ENCODE measurements at places on chromosomes 7 and 10.

- no peak for DNase-seq
Observed at GRCh38 chr10:14017467-14017866, 313.3 kb downstream of the FRMD4A start.

DNA sequence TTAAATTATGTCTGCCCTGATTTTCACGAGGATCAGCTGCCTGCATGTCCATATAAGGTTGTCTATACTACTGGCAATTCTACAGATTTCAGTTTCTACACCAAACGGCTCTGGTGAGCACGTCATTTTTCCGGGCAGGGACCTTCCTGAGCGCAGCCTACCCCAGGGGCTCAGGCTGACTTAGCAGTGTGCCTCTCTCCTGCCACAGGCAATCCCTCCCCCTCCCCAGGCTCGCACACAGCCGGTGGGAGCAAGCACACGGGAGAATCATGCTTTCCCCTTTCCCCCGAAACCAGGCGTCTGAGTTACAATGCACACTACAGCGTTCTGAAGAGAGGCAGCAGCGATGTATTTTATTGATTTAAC is 1.7 kb downstream of the KLF6 start:
- peak; percentile 39 for DNase-seq

DNA sequence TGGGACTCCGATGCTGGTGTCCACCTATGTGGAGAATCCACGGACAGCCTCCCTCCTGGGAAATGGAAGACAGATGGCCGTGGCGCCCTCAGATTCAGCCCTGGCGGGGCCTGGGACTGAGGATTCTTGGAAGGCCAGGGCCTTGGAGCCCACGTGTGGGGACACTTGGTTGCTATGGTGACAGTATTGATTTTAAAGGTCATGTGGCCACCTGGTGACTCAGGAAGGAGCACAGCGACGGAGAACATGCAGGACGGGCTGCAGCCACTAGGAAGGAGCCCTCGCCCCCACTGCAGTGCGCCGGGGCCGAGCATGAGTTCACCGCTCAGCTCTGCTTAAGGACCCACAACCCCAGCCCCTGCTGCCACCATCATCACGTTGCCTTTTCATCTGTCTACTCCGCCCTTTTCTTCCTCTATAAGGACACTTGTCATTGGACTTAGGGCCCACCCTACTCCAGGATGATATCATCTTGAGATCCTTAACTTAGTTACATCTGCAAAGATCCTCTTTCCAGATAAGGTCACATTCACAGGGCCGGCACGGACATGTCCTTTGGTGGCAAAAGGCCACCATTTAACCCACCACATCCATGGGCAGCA is 3.7 kb upstream of the STK32C start:
- DNase-seq, result no peak

GRCh38 chr10:59177031-59177797 is 771 bp downstream of the PHYHIPL start:
- DNase-seq, result no peak

DNA sequence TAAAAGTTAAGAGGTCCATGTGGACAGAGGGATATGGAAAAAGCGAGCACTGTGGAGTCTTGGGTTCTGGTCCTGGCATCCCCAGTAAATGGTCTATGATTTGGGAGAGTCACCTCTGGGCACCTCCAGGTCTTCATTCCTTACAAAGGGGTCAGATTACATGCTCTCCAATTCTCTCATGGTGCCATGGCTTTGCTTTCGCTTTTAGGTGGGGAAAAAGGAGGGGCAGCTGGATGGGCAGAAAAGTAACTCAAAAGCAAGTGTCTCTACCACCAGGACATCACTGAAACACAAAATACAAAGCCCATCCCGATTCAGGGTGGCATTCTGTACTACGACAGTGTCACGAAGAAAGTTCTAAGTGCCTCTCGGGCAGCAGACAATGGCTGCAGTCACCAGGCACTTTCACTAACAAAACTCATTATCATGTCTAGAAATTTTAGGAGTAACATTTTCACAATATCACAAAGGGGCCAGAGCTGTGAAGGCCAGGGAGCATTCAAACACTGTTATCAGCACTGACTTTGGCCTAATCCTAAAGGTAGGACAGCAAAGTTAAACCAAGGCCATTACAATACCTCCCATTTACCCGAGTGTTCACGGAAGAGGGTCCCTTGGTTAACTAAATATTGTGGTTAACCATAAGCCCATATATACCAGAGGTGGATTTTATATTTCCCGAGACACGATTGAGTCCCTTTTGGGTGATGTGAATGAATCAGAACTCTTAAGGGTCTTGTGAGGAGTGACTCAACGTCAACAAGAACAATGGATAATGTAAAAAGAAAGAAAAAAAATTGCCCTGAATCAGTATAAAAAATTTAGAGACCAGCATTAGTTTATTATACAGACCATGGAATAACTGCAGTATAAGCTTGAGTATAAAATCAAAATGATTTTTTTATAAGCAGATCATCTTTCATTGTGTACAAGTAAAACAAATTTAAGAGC is 2.5 kb downstream of the PSAP start:
- no peak for DNase-seq

GRCh38 chr7:77729574-77730348 is 33.5 kb downstream of the RSBN1L start:
- no peak for DNase-seq
